ENCODE measurements at places on chromosomes 3 and 15. TPM values are rescaled to one million over a fixed set of nuclear protein-coding genes. Genes with fewer than 3 reads are reported as not detected.

Gene SPATA12
- 0.25 TPM for total RNA-seq

Gene MCF2L2
- 0.26 TPM for total RNA-seq

Gene DPPA2
- not detected for total RNA-seq

Gene CNTN3
- not detected for total RNA-seq

Gene PLSCR5
- not detected for total RNA-seq

Gene CLSTN2
- total RNA-seq = 0.13 TPM

Gene RCN2
- total RNA-seq = 42.0 TPM
